GM23248 (cell line): ENCODE measurements at places on chromosomes 5 and 9. TPM values are rescaled to one million over a fixed set of nuclear protein-coding genes. Genes with fewer than 3 reads are reported as not detected.

The LCN10 gene
- not detected in 2 replicates for polyA plus RNA-seq

The ZNF366 gene
- polyA plus RNA-seq, result not detected in 2 replicates

The N4BP3 gene
- polyA plus RNA-seq, result 0.09 and 0.16 TPM in 2 replicates

The SPOUT1 gene
- polyA plus RNA-seq, result 43.0 and 46.4 TPM in 2 replicates

- DNase-seq, result no peak
These were observed 81.2 kb upstream of the NAA35 start for GRCh38 chr9:85859765-85860164.

The PDZD2 gene
- polyA plus RNA-seq, result 0.21 and 0.43 TPM in 2 replicates

The POLR3G gene
- 3.3 and 3.9 TPM in 2 replicates for polyA plus RNA-seq

DNA sequence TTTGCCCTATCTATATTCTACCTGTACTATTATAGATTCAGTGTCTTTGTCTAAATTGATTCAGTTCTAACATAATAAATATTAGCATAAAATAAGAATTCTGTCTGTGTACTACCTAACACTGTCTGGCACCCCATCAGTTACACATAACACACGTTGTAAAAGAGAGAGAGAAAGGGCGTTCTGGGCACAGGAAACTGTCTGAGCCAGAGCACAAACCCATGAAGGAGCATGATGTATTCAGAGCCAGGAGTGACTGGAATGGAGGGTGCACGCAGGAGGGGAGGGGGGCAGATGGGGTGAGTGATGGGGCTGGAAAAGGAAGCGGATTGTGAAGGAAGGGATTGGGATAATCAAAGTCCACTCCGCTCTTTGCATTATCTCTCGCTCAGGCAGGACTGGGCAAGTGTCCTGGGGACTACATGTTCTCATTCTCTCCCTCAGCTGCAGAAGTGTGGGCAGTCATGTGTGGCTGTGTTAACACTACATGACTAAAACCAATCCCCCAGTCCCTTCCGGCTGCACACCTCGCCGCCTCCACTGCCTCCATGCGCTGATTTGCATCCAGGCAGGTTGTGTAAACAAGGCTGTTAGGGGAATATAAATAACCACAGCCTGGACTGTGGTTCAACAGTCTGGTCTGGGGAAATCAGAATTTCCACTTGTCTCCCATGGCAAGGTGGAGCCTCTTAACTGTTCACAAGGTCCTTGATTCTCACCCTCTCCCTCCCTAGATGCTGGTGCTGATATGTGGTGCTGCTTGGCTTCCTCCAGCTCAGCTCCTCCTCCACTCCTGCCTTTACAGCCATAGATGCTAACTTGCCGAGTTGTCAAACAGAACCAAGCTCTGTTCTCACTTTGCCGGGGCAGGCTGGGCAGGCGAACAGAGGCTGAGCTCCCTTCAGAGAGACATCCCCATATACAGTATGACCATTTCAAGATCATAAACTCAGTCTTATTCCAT, 367.5 kb upstream of the BRINP1 start:
- no peak for DNase-seq

GRCh38 chr5:112165897-112166737, 253.0 kb downstream of the EPB41L4A start:
- no peak for DNase-seq
